Testis (tissue), 5 donors: ENCODE measurements at places on chromosomes 1 and 21.

DNA sequence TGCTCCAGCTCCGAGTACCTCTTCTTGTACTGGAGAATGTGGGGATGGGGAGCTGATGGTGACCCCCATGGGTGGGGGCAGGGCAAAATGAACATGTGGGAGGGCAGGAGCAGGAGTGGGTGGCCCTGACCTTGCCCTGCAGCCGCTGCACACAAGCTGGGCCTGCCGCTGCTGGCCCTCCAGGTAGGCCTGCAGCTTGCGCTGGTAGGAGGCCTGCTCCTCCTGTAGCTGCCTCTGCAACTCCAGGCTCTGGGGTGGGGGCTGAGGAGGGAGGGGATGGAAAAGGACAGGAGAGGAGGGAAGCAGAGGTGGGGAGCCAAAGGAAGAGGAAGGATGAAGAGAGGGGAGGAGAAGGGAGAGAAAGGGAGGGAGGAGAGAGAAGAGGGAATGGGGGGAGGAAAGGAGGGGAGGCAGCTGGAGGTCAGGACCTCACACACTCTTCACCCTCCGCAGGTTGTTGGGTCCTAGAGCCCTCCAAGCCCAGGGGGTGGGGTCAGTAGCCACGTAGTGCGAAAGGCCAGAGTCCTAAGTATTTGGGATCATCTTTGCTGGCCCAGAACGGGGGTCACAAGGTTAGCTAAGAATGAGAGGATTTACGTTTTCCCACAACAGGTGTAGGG lies 22.9 kb downstream of the RNU1-1 start:
- DNase-seq = no peak

- no peak for DNase-seq
Measured at GRCh38 chr1:29344336-29344735, 108.0 kb downstream of the PTPRU start.

DNA sequence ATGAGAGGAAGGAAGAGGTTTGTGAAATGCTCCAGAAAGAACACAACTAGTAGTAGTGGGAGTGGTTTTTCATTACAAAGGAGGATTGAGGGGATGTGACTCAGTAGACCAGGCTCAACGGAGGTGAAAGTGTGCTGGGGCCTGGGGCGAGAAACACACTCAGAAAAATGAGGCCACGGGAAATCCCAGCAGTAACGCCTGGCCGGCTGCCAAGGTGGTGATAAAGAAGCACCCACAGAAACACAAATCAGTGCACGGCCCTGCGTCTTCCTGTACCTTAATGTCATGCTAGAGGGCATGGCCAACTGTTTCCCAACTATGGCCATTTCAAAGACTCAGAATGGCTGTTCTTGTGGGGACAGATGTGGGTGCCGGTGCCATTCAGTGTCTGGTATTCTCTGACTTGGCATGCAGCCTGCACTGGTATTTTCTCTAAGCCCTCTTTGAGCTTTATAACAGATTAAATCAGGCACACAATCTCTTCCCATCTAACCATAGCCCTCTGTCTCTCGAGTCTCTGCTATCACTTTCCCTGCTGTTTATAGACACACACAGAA lies 38.2 kb downstream of the URB2 start:
- no peak for DNase-seq

- DNase-seq = peak; percentile 72
Measured at GRCh38 chr21:39314143-39315027, 953 bp upstream of the BRWD1 start.

- DNase-seq = no peak
Measured at GRCh38 chr1:27318136-27318535, 3.8 kb upstream of the TMEM222 start.

DNA sequence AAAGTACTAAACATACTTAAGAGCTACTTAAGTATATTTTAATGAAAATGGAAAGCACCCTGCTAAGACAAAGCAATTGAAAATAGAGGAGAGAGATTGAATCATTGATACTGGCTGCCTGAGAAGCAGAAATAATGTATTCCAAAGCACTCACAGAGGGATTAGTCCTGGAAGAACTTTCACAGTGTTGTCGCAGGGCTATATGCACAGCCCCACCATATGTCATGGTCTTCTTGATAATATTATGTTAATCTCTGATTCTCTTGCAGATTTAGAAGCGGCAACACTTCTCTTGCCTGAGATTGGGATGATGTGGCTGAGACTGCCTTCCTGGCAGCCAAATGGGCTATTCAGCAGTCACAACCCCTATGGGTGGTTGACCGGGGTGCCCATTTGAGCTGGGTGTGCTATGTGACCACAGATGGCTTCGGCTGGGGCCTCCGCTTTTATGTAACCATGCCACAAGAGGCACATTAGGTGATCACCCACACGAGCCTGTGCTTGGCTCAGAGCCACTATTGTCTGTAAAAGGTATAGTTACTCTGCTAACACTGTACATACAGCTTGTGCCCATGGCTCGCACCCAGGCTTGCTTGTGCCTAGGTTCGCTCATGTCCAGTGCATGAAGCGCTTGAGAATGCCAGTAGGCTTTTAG lies 152.2 kb upstream of the SGIP1 start:
- DNase-seq = no peak

DNA sequence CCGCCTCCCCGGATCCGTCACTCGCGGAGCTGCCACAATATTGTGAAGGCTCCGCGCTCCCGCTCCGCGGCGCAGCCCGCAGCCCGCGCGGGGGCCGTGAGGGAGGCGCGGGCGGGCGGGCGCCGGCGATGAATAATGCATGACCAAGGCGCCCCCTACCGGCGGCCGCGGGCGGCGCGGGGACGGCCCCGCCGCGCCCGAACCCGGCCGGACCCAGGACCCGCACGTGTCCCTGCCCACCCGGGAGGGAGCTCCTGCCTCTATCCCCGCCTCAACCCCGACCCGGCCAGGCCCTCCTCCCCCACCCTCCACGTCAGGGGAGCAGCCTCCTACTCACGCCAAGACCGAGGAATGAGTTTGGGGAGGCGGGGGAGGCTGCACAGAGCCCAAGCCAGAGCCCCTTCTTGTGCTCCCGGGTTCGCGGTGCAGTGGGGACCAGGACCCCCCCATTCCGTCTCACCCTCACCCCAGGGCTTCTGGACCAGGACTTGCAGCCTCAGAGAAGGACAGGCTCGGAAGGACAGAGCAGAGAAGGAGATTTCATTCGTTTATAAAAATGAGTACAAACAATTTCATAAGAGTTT lies 70.8 kb upstream of the CASZ1 start:
- DNase-seq = peak; percentile 79

GRCh38 chr1:223209293-223209898 lies 66.3 kb upstream of the TLR5 start:
- DNase-seq = no peak

DNA sequence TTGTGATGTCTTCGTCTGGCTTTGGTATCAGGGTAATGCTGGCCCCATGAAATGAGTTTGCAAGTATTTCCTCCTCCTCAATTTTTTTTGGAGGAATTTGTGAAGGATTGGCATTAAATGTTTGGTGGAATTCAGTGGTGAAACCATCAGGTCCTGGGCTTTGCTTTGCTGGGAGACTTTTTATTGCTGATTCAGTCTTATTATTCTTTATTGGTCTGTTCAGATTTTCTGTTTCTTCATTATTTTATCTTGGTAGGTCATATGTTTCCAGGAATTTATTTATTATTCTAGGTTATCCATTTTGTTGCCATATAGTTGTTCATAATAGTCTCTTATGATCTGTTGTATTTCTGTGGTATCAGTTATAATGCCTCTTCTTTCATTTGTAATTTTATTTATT lies 126.7 kb downstream of the RABGAP1L start:
- no peak for DNase-seq

DNA sequence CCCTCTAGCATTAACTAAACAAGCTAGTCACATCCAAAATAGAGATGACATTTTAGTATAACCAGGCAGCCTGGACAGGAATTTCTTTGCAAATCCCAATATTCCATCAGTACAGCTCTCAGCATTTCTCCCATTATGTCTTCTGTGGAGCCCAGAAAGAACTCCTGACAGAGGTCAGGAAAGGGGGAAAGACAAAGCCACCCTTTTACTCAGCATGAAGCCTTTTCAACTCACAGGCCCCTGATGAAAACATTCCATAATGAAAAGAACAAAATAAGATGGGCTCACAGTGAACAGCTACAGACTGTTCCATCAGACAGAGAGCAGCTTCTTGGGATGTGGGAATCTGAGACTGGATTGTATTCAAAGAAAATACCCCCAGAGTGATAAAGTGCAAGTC lies 80.6 kb downstream of the TEX35 start:
- DNase-seq = no peak

DNA sequence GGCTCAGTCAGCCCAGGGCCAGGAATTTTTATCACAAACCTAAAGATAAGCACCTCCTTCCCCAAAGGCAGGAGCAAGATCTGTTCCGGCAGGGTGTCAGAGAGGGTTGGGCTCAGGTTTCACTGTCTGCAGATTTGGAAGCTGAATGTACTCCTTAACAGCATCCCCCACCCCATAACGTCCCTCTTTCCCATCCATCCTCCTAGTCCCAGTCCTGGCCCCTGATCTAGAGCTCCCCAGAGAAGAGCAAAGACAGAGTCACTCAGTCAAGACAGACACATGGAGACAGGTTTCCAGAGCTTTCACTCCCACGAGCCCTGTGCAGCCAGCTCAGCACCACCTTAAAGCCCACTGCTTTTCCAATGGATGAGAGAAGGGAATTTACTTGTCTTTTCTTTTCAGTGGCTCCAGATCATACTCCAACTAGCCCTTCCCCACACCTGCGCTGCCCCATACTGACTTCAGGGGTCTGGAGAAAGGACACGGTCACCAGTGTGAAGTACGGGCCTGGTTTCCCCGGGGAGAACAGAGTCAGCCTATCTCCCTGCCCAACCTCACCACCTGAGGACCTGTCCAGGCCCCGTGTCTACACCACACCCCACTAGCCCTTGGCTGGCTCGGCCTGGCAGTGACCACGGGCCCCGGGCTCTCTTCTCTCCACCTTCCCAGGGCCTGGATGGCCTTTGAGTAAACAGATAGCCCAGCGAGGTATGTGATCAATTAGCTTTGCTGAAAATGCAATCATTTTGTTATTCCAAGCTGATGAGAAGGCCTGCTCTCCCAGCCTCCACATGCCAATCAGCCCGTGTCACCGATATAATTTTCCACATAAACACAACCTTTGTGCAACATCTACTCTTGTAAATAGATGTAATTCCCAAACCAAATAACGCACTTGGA lies 249.1 kb downstream of the FOXD2 start:
- peak; percentile 9 for DNase-seq

DNA sequence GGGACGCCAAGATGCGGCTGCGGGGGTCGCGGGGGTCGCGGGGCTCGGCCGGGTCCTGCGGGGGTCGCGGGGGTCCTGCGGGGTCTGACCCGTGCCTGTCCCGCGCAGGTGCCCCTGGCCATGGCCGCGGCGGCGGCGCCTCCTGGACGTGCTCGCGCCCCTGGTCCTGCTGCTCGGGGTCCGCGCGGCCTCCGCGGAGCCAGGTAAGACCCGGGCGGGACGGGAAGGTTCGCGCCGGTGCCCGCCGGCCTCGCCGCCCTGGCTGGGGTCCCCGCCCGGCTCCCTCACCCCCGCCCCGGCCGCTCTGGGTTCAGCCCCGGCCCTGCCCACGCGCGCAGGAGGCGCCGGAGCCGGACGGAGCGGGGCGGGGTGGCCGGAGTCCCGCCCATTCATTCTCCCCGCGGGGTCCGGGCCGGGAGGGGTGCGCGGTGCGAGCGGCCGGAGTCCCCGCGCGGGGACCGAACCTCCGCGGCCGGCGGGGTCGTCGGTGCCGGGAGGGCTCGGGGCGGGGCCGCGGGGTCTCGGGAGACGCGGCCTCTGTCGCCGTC lies 380 bp downstream of the COL18A1 start:
- DNase-seq = peak; percentile 48

GRCh38 chr1:21673277-21673780 lies 4.2 kb upstream of the RAP1GAP start:
- DNase-seq = peak; percentile 53

GRCh38 chr1:56901716-56902115 lies 47.1 kb downstream of the C8A start:
- DNase-seq = no peak

DNA sequence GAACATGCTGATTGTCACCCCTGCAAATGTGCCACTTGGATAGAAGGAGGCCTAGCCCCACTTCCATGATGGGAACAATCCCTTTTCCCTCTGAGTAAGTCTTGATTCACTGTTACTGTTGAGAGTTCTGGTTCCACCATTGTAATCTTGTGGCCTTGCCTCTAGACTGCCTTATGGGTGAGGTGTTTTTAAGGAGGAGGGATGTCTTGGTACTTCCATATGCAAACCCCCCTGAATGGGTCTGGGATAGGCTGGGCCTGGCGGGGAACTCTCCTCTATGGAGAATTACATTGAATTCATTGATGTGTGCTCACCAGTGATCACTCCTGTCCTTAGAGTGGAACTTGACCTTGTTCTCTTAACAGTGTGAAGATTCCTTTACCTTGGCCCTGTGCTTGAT lies 5.8 kb downstream of the GALNT2 start:
- DNase-seq = no peak

GRCh38 chr1:245386297-245386971 lies 231.6 kb downstream of the KIF26B start:
- DNase-seq = no peak

DNA sequence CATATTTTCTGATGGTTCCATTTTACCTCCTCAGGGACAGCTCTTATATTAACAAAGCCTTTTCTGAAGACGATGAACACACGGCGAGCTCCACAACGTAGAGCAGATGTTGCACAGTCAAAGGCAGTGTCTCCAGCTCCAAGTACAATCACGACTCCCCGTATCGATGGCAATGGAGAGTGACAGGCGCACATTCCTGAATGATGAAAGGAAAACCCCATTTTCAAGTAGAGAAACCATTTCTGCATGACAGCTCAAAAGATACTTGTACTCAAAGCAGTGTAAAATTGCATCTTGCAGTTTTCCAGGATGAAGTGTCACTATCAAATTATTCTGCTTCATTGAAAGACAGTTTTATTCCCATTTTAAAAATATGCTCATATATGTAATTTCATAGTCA lies 327.6 kb downstream of the DPYD start:
- no peak for DNase-seq

DNA sequence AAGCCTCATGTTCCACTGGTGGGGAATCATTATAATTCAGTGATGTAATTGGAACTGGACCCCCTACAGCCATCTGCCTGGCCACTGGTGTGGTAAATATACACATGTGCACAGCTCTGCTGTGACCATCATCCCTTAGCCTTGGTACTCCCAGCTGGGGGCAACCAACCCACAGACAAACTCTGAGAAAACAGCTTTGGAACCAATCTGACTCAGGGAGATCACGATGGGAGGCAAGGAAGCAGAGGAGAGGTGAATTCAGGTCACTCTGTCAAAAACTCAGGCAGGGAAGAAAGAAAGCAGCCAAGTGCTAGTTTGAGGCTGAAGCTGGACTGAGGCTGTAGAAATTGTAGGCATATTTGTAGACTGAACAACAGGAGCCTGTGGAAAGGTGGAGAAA lies 197.8 kb upstream of the GALNT2 start:
- DNase-seq = no peak

GRCh38 chr1:111361761-111362160 lies 65.8 kb downstream of the OVGP1 start:
- DNase-seq = no peak

GRCh38 chr1:234841710-234842231 lies 231.8 kb upstream of the IRF2BP2 start:
- peak; percentile 30 for DNase-seq

DNA sequence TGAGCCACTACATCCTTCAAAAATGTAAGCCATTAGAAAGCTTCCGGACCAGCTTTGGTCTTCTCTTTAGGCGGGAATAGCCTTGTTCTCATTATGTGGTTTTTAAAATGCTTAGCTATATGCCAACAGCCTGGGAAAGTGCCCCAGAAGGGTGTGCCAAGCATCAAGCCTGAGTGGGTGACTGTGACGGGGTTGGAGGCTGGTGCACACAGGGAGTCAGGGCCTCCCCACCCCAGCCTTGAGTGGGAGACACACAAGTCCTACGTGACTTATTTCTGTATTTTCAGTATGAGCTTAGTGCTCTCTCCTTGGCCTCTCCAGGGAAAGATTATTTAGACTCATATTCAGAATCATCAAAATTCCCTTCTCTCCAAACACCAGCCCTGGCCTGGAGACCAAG lies 9.8 kb downstream of the UBASH3A start:
- DNase-seq = no peak
